Putamen (tissue), 1 donor: ENCODE measurements at places on chromosomes 6 and 20.

GRCh38 chr20:10312111-10312510 is 93.5 kb downstream of the SNAP25 start:
- DNase-seq, result no peak

DNA sequence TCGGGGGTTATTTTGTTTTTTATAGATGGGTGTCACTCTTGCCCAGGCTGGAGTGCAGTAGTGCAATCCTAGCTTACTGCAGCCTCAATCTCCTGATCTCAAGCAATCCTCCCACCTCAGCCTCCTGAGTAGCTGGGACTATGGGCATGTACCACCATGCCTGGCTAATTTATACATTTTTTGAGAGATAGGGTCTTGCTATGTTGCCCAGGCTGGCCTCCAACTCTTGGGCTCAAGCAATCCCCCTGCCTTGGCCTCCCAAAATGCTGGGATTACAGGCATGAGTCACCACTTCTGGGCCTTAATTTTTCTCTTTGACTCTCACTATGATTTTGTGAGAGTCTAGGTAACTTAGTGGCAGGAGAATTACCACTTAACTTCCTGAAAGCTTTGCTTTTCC is 23.3 kb downstream of the AKAP12 start:
- no peak for DNase-seq

DNA sequence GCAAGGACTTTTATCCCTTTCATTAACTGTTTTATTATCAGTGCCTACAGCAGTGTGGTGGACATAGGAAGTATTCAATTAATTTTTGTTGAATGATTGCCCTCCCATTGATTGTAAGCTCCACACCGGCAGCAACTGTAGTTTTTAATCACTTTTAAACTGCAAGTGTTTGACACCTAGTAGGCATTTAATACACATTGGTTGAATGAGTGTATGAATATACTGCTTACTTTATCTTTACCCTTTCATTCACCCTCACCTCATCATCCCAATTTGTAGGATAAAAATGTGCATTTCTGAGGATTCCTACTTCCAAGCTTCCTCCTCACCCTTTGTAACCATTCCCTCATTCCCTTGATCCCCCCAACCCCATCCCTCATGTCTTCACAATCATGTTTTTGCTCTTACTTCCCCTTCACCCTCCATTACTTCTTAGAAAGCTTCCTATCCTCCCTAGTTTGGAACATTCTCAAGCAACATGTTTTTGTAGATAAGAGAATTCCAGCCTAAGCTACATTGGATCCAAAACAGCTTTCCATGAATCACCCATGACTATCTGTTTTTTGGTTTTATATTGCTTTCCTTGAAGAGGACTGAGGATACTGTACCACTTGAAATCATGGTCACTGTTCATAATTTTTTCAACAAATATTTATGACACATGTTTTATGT is 955 bp upstream of the SLC26A8 start:
- no peak for DNase-seq

- DNase-seq, result no peak
These were observed 758.3 kb downstream of the KIF16B start for GRCh38 chr20:15814911-15815310.

- DNase-seq, result no peak
These were observed 74.3 kb downstream of the SLX4IP start for GRCh38 chr20:10509376-10509775.

GRCh38 chr6:7974938-7975763 is 64.6 kb upstream of the TXNDC5 start:
- DNase-seq, result peak; percentile 93

DNA sequence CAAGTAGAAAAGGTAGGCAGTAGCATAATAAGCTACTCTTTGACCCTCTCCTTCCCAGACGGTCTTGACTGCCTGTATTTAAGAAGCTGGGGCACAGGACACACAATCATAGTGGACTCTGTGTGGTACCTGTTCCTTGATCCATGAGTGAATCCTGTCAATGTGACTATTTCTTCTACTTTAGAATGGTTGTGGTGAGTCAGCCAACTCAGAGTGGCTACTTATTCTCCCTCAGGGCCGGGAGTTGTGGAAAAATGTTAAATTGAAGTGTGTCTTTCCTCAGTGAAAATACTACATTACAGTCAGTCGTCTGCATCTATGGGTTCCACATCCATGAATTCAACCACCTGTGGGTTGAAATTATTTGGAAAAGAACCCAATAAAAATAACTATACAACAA is 30.8 kb upstream of the PREP start:
- no peak for DNase-seq

DNA sequence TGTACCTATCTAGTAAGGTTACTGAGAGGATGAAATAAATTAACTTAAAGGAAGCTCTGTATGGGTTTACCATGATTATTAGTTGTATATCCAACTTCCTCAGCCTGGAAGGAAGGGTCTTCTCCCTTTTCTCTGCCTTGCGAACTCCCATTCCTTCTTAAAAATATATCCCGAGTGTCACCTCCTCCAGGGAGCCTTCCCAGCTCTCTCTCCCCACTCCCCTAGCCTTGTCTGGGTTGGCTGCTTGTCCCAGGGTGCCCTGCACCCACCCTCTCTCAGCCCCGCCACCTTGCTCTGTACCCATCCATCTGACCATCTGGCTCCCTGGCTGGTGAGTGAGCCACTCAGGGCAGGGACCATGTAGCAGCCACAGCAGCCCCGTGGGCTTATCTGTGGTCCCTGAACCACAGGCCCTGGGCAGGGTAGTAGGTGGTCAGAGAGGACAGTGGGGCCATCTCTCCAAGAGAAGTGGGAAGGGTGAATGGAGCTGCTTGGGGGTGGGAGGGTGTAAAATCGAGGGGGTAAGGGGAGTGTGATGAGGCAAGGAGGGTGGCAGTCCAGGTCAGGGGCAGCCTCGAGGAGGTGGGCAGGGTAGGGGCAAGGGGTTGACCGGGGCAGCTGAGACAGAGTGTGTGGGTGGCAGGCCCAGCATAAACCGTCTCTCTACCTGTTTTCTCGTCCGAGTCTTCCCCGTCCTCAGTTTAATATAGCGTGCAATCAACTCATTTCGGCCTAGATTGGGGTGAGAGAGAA is 12.8 kb downstream of the TEAD3 start:
- no peak for DNase-seq

DNA sequence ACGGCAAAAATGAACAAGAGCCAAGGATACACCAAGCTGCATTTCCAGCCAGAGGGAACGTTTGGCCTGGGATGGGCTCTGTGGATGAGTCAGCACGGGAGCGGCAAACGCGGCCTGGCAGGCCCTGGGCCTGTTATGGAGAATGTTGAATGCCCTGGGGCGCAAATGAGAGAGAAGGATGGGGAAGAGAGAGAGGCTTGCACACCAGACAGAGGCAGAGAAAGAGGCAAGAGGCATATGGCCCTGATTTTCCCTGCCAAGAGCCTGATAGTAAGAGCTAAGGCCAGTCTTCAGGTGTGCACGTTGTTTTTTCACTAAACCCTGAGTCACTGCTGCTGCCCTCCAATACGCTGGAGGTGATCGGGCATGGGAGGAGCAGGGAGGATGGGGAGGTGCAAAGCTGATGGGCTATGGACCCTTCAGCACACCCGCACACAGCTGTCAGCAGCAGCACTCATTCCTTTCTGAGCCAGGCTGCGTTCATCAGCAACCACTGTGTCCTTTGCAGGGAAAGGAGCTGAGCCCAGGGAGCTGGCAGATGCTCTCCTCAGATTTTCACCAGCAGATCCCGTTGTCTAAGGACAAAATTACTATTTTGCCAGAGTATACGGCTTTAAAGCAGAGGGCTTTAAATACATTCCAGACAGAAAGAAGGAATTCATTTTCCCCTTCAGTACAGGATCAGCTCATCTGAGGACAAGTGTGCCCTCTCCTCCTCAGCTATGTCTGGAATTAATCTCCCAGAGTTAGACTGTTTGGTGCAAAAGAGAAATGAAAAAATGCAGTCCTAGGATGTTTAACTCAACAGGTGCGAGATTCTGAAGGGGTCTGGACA is 61.7 kb upstream of the SLC22A23 start:
- DNase-seq, result no peak

GRCh38 chr20:19784511-19785172 is 26.6 kb downstream of the RIN2 start:
- DNase-seq, result peak; percentile 85

DNA sequence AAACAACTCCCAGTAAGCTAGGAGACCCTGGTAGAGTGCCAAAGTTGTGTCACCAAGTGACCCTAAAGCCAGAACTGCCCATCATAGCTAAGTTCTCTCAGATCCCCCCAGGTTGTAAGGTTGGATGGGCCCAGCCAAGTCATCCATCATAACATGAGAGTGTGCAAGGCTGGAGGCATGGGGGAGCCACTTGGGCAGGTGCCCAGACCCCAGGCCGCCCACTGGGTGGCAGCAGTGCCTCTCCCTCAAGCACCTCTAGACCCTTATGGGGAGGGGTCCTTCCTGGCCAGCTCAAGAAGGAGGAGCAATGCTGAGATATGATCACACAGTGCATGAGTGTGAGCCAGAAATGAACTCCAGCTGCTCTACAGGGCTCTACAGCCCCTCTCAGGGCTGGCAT is 154.5 kb downstream of the MYLK4 start:
- DNase-seq, result no peak

GRCh38 chr6:11473008-11473740 is 64.4 kb upstream of the TMEM170B start:
- no peak for DNase-seq

DNA sequence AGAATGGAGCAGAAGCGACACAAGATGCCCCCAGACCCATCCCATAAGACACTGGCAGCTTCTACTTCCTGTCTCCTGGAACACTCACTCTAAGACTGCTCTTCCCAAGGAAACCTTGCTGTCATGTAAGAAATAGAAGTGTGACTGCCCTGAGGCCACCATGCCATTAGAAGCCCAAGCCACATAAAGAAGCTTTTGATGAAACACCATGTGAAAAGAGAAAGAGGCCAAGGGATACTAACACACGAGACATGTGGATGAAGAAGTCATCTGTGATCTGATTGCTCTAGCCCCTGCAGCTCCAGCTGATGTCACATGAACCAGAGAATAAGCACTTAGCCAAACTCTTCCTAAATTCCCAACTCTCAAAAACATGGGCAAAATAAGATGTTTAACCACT is 117.9 kb upstream of the PCSK2 start:
- no peak for DNase-seq

DNA sequence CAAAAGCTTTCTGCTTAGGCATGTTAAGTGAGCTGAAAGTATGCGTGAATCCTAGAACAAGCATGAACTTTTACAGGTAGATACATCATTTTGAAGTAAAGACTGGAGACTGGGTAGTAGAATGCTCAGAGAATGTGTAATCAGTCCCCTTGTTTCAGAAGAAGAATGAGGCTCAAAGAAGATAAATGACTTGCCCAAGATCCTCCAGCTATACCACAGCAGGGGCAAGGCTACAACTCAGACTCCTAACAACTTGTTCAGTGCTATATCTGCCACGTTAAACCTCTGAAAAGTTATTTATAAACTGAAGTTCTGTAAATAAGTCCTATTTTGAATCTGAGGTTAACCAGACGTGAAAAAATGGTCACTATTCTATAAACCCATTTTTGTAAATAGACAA is 2.9 kb downstream of the RIPOR2 start:
- DNase-seq, result no peak

GRCh38 chr6:157487110-157487773 is 106.3 kb downstream of the ZDHHC14 start:
- DNase-seq, result no peak

DNA sequence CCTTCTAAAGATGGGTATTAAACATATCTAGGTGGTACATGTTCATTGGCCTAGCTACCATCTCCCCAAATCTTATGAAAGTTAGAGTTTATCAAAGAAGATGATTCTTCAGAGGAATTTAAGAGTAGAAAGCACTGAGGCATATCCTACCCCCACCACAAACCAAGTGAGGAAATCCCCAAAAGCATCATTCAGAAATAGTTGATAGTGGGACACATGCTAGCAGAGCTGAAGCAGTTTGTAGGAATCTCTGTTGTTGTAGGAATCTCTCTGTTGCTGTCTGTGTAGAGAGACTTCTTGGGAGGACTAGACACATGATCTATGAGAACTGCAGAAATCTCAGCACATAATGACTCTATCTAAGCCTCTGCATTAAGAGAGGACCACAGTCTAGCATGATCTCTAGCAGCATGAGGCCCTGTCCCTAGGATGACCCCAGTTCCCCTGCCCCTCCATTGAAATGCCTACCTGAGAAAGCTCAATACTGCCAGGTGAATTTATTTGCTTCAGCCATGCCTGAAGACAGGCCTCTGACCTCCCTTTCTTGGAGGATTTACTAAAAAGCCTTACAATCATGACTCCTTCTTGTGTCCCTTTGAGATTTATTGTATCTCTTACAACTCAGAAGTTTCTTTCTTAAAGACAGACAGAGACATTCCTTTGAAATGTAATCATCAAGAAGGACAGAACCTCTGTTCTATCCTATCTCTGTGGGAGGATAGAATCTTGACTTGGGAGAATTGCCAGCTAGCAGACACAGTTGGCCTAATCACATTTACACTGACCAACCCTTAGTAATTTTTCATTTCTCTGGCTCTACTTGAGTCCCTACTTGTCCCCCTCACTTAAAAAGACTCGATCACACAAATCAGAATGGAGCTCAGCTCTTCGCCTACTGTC is 582.4 kb downstream of the PHF3 start:
- no peak for DNase-seq

DNA sequence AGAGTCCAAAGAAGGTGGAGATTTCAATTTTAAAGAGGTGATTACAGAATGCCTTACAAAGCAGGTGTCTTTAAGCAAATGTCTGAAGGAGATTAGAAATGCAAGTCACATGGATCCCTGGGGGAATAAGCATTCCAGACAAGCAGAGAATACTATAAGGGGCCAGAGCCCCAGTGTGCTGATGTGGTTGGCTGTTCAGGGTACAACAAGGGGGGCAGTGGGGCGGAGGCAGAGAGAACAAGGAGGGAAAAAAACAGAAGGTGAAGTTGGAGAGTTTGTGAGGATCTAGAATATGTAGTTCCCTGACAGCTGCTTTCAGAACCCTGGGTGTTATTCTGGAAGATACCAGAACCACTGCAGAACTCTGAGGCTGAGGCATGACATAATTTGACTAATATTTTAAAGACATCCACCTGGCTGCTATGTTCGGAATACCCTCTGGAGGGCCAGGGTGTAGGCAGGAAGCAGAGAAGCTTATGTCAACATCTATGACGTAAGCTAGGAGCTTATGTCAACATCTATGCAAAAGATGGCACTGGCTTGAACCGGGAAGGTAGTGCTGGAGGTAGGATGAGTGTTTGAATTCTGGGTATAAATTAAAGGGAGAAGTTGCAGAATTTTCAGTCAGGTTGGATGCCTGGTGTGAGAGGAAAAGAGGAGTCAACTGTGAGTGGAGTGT is 276.3 kb upstream of the AGPAT4 start:
- DNase-seq, result no peak

GRCh38 chr6:79574630-79575225 is 37.5 kb upstream of the LCA5 start:
- no peak for DNase-seq

GRCh38 chr20:40244286-40244685 is 444.8 kb downstream of the MAFB start:
- no peak for DNase-seq

- no peak for DNase-seq
These were observed 7.0 kb downstream of the ATXN1 start for GRCh38 chr6:16754274-16754673.
